ENCODE measurements at places on chromosomes 2 and 18.

DNA sequence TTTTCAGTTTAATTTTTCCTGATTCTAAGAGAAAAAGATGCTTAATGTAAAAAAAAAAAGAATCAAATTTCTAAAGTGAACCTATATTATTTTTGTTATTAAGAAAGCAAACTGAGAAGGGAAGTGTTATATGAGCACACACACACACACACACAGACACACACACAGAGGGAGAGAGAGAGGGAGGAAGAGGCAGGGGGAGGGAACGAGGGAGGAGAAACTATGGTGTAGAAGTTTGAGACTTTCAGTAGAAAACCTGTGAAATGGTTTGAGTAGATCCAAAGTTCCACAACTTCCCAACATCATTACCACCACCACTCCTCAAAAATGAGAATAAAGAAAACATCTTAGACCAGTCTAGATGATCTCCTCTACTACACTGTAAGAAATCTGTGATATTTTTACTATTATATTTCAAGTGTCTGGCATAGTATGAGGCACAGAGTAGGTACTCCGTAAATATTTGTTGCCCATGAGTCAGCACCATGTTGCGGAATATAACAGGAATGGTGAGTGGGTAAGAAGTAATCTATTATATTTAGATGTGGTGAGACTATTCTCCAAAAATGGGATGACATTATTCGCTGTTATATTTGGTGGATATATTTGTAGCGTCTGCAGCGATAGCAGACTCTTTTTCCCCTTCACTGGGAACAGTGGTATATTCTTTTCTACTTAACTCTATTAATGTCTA is 149.4 kb upstream of the DNMT3A start:
- no peak for DNase-seq

DNA sequence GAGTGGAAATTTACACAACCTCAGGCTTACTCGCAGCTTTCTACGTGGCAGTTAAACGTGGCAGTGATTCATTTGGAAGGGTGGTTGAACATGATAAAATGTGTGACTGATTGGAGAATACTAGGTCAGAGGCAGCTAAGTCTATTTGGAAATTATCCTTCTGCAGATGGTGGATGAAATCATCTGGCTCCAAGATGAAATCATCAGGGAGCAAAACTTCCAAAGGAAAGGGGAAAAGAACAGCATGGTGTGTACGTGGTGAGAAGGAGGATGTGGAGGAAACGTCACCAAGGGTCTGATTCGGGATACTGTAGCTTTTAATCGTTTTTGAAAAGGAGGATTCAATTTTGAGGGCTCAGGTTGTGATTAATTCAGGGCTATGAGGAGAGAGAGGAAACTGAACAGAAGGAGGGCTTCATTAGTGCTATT is 47.9 kb downstream of the COL3A1 start:
- DNase-seq: no peak

GRCh38 chr2:17518212-17519154 is at the start of gene RAD51AP2:
Gene RAD51AP2 (minus strand): TSS chr2:17518440. CDS start chr2:17518415, 25 bp downstream.
- no peak for DNase-seq

GRCh38 chr2:60629801-60630385 is 76.4 kb upstream of the BCL11A start:
- no peak for DNase-seq

- no peak for DNase-seq
Measured at GRCh38 chr2:239371726-239372686, 28.8 kb downstream of the HDAC4 start.

DNA sequence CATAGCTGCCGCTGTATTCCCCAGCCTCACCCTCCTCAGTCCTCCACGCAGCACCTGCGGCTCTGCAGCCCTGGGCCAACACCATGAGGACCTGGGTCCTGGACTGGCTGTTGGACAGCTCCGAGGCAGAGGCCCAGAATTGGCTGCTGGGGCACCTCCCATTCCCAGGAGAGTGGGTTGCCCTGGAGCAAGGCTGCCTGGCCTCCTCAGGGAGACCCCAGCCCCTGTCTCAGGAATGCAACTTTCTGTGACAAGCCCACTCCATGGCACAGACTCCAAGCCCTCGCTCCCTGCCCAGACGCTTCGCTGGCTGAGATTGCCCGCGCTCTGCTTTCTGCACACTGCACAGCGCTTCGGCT is 33.0 kb downstream of the CYP26B1 start:
- no peak for DNase-seq

DNA sequence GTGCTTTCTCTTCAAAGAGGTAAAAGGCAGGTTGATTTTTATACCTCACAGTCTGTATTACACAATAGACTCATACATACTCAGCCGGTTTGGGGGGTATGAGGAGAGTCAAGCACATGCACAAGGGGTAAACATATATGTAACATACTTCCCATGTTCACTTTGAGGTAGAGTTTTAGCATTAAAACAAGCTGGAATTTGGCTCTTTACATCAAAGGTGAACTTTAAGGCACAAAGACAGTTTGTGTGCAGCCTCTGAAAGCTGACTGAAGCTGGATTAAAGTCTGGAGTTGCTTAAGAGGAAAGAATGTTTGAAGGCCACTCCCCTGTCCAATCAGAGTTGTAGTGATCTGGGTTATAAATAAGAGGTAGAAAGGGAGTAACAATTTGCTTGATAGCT is 282.0 kb downstream of the DPP10 start:
- DNase-seq: no peak

GRCh38 chr2:75456111-75456510 is 104.6 kb downstream of the EVA1A start:
- DNase-seq: no peak

GRCh38 chr2:54838585-54839035 is 115.1 kb downstream of the EML6 start:
- DNase-seq: no peak

DNA sequence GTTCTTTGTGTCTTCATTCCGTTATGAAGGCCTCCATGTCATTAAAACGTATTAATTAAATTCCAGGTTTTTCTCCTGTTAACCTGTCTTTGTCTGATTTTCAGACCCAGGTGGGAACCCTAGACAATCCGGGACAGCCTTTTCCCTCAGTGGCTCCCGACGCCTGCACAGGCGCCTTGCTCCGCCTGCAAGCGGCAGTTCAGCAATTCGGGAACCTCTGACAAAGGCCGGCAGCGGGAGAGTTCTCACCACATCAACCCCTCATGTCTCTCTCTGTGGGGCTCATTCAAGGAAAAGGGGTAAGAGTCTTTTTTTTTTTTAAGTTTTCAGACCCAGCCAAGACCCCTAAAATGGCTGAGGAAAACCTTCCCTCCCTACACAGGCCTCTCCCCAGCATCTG is 259.8 kb upstream of the SALL3 start:
- DNase-seq: no peak

GRCh38 chr2:128536925-128537620 is 218.4 kb upstream of the HS6ST1 start:
- DNase-seq: no peak

- DNase-seq: no peak
Measured at GRCh38 chr2:3121601-3122000, 256.0 kb downstream of the EIPR1 start.

DNA sequence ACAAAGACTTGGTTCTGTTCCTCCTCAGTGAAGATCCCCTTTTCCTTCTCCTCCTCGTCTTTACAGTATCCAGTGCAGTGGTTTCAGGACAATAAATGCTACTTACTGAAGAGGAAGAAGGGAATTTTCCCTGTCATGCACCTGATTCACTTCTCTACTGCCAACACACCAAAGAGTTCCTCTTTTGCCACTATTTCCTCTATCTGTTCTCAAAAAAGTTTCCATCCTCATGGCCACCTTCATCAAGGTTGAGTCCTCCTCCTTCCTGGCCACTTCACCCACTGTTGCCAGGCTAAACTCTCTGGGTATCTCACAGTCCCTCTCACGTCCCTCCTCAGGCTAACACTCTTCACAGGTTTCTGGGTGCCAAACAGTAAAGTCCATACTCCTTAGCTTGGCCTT is 41.7 kb downstream of the PLEKHM3 start:
- no peak for DNase-seq

GRCh38 chr2:217099561-217099960 is 239.7 kb upstream of the TNP1 start:
- DNase-seq: no peak

- no peak for DNase-seq
Measured at GRCh38 chr2:237818066-237818473, 19.5 kb downstream of the RBM44 start.

- no peak for DNase-seq
Measured at GRCh38 chr2:206614811-206615210, 27.5 kb upstream of the FAM237A start.

- no peak for DNase-seq
Measured at GRCh38 chr2:96665083-96665569, 22.6 kb downstream of the FER1L5 start.

DNA sequence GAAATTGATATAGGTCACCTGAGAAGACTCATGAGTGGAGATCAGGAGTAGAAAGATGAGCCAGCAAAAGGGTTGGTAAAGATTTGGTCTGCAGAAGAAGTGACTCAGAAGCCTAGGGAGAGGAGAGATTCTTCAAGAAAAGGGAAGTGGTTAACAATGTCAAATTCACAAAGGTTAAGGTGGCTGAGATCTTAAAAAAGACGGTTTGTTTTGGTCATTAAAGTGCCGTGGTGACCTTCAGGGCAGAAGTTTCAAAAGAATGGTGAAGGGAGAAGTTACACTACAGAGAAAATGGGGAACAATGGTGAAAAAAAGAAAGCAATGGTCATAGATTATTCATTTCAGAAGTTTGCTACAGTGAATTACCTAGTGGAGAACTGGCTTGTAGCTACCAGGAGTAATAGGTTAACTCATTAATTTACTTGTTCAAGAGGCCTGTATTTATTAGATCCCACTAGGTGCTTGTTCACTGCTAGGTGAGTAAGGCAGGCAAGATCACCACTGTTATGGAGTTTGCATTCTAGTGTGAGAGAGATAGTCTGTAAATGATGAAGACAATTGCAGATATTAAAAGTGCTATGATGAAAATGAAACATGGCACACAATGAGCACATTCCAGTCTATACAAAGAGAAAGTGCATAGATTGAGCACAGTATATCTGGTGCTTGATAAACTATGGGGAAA is 43.0 kb downstream of the FBXO48 start:
- DNase-seq: no peak

- no peak for DNase-seq
Measured at GRCh38 chr2:10145519-10146357, 23.2 kb downstream of the RRM2 start.

GRCh38 chr2:50777954-50778353 is 254.0 kb downstream of the NRXN1 start:
- DNase-seq: no peak

DNA sequence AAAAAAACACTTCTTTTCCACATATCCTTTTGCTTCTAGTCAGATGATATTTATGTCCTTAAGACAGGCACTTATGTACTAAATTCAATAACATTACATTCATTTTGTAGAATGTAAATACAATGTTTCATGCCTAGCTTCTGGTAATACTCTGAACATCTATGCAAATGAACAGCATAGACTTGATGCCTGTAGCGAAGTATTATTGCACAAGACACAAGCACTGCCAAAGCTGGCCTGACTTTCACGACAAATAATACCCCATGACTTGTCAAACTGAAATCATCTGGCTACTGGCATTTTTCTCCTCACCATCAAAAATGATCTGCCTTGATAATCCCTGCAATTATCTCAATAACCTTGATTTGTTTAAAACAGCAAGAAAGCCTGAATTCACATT is 101.3 kb downstream of the L3MBTL4 start:
- DNase-seq: no peak

DNA sequence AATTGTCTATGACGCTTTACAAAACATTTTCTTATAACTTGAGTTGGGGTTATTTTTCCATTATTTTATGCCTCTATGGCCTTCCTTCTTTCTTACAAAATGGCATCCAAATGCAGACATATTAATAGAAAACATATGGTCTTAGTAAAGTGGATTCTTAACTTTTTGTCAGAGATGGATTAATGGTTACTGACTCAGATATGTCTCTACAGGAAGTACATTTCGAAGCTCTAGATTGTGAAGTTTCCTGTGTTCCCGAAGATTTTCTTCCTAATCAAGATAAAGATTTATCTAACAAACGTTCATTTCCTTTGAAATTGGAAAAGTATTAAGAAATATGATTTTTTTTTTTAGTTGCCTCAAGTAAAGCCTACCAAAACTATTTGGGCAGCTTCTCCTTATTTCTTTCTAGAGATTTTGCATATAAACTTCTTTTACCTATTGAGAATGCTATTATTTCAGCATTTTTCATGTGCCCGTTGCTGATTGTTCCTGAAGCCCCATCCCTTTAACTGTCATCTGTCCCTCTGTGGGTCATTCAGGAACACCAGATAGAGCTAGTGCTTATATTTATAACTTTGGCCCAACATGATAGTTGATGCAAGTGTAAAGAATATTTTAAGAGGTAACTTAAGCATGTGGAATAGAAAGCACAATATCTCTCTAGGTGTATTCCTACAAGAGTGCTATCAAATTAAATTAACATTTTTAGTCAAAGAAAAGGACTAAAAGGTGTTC is 498.0 kb downstream of the CCDC85A start:
- DNase-seq: no peak

- DNase-seq: no peak
Measured at GRCh38 chr2:98078701-98079100, 8.3 kb upstream of the VWA3B start.

GRCh38 chr2:19360966-19361321 is 2.5 kb upstream of the OSR1 start:
- no peak for DNase-seq

GRCh38 chr2:131043199-131044074 is 49.8 kb downstream of the FAM168B start:
- DNase-seq: no peak

GRCh38 chr2:235543128-235543750 is 49.4 kb downstream of the AGAP1 start:
- no peak for DNase-seq

DNA sequence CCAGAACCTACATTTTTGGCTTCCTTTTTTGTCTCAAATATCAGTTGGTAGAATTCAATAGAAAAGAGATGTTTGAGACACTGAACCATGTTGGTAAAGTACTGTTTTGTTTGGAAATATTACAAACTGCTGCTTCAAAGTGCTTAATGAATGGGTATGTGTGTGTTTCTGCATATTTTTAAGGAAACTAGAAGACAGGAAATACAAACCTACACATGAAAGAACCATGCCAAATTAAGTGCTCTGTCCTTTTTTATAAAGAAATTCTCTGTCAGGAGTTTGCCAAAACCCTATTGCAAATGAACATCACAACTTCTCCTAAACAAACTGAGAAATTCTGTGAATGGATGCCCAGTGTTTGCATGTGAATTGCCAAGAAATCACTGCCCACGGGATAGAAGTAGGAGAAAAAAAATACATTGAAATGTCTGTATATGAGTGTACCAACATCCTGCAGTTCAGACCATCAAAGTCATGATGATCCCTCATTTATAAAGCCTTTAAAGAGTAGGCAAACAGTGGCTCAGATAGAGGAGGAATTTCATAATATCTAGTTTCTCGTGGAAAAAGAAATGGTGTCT is 69.6 kb upstream of the RND3 start:
- no peak for DNase-seq

DNA sequence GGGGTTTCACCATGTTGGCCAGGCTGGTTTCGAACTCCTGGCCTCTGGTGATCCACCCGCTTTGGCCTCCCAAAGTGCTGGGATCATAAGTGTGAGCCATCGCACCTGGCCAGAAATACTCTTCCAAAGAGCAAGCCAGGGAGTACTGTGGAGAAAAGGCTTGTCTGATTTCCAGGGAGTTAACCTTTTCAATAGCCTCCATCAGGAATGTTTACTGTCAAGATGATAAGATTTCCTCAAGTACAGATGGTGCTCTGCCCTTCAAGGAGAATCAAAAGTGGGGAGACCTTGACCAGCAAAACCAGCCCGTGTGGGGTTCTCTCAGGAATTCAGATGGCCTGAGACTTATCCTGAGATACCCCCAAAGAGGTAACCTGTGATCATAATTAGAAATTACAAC is 237.2 kb downstream of the PRKCE start:
- DNase-seq: no peak

All from cortex of kidney (tissue), 1 donor.